ENCODE measurements at places on chromosomes 6 and 20. TPM values are rescaled to one million over a fixed set of nuclear protein-coding genes. Genes with fewer than 3 reads are reported as not detected.

DNA sequence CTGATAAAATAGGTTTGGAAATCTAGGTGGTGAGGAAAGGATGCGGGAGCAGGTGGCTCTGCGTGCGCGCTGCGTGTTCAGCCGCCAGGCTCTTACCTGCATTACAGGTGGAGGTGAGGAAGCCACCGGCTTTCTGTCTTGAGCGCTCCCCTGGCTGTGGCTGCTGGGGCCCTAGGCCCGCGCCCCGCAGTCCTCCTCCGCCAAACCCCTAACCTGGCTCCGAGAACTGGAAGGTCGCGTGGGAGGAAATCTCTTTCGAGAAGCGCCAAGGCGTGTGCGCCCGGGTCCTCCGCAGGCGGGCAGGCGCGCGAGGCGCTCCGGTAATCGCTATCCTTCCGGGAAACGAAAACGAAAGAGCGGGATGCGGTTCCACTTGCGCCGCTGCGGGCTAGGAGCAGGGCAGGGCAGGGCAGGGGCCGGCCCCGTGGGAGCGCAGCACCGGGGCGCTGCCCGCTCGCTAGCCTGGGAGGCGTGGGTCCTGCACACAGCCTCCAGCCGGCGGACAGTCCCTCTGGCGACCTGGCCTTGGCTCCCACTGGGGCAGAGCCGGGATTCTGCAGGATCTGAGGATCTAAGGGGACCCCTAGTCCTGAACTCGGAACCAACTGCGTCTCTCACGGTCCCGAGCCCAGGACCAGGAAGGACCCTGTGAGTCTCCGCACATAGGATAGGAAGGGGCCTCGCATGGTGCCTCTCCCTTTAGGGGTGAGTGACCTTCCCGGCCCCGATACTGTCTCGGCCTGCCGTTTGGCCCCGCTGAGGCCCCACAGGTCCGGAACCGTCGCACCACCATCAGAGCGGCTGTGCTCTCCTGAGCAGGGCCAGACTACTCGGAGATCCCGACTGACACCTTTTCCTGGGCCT lies at the start of gene ETV7:
Gene ETV7, minus strand, starts transcription at position 230 of the 864 bp plus-strand sequence. Its CDS starts 128 bp downstream, at position 102.
- no peak for DNase-seq

DNA sequence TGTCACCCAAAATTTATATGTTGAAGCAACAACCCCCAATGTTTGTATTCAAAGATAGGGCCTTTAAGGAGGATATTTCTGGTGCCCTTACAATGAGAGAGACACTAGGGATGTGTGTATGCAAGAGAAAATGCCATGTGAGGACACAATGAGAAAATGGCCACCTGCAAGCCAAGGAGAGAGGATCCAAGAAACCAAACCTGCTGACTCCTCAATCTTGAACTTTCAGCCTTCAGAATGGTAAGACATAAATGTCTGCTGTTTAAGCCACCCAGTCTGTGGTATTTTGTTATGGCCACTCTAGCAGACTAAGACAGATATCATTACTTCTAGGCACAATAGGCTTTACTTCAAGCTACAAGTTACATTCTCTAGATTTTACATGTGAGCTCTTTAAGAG lies 1145.1 kb upstream of the MAP3K7 start:
- no peak for DNase-seq

GRCh38 chr6:25749837-25750236 lies 4.7 kb upstream of the SLC17A4 start:
- DNase-seq = no peak

TUBB2B gene
- 2.5 TPM for total RNA-seq

GRCh38 chr6:43221046-43221972 lies 8.0 kb downstream of the DNPH1 start:
- DNase-seq = no peak

LTB gene
- 0.63 TPM for total RNA-seq

CST9 gene
- total RNA-seq = not detected

GRCh38 chr6:110449541-110449895 lies 26.9 kb downstream of the SLC22A16 start:
- no peak for DNase-seq

DNA sequence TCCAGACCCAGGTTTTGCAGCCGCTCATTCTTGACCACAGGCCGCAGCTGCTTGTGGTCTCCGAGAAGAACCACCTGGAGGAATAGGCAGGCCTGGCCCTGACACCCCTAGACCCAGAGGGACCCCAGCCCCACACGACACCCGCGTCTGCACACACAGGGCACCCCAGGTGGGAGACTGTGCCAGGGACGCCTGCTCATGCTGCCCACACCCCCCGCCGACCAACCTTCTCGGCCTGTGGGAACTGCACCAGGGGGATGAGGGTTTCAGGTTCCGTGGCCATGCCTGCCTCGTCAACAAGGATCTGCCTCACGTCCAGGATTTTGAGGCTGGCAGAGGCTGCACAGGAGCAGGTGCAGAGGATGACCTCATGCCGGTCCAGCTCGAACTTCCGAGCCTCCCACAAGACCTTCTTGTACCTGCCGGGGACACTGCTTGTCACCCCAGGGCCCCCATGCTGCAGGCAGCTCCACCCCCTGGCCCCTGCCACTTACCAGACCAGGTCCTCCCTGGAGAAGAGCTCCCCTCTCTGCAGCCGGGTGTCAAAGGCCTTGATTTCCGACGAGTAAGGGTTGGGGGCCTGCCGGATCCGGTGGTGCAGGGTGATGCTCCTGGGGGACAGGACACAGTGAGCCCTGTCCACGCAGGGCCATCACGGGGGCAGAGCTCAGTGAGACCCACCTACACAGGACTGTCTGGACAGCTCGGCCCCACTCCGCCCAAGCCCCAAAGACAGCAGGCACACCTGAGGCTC lies 7.1 kb downstream of the FNDC11 start:
- no peak for DNase-seq

Data from PC-9 (cell line).